ENCODE measurements at places on chromosomes 1 and 21.

GRCh38 chr21:37223804-37224345 is 43.3 kb downstream of the VPS26C start:
- no peak for DNase-seq

DNA sequence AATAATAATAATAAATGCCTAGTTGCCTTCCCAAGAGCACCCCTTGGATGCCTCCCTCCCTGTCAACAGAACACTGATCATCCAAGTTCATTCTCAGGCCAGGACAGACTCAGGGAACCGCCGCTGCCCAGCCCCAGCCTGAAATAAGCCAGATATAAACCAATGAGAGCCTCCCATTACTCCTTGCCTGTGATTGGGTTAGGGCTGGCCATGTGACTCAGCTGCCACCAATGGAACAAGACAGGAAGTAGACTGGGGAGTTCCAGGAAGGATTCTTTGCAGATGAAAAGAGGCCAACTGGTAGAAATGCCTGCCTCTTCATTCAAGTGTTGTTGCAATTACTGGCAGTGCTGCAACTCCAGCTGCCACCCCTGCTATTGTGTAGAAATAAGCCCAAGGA is 146.4 kb upstream of the TIAM1 start:
- DNase-seq = no peak

DNA sequence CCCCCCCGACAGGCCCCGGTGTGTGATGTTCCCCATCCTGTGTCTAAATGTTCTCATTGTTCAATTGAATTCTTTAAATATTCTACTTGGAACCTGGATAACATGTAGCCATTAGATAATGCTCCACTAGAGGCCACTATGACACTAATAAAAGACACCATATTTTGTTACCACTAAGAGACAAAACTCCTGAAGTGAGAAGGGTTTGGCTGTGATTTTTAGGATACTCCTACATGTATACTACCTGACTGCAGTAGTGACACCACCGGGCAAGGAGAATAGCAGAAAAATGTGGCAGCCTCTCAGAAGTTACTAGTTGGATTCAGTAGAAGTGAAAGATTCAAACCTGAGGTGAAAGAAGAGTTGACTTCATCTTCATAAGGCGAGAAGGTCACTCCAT is 36.0 kb downstream of the F5 start:
- no peak for DNase-seq

- no peak for DNase-seq
Measured at GRCh38 chr21:38494703-38495102, 3.6 kb downstream of the ERG start.

- no peak for DNase-seq
Measured at GRCh38 chr1:160128636-160129035, 13.1 kb downstream of the ATP1A2 start.

- no peak for DNase-seq
Measured at GRCh38 chr21:30044447-30045064, 104.8 kb upstream of the GRIK1 start.

GRCh38 chr1:96281491-96281890 is 440.1 kb upstream of the PTBP2 start:
- no peak for DNase-seq

DNA sequence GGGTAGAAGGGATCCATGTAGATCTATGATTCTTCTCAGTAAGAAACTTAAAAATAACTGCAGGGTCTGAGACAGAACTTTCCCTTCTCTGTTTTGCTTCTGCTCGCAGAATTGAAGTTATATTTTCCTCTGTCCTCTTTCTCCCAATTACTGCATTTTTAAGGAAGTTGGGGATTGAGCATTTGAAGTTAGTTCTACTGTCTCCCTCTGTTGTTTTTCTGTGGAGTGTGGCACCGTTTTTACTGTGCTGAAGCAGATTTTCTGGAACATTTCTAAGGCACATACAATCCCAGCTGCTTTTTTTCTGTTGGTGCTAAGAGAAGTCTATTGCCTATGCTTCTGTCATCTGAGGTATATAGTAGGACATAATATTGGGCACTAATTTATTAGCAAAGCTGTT is 43.3 kb downstream of the RASAL2 start:
- DNase-seq = no peak

DNA sequence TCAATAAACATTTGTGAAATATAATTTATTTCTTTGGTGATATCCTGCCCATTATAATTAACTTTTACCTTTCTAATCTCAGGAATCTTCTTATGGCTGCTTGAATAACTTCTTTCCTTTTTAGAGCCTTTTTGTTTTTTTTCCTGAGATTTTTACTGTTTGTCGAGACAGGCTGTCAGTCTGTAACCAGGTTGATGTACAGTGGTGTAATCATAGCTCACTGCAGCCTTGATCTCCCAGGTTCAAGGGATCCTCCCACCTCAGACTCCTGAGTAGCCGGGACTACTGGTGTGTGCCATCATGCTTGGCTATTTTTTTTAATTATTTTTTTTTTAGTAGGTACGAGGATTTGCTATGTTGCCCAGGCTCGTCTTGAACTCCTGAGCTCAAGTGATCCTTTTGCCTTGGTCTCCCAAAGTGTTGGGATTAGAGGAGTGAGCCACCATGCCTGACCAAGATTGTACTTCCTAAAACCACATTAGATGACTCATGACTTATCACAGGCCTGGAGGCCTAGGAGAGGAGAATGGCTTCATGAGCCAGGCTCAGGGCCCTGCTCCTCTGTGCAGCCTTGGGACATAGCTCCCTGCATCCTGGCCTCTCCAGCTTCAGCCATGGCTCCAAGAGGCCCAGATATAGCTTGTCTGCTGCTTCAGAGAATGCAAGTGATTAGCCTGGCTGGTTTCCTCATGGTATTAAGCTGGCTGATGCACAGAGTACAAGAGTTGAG is 48.6 kb downstream of the CTH start:
- DNase-seq = no peak

DNA sequence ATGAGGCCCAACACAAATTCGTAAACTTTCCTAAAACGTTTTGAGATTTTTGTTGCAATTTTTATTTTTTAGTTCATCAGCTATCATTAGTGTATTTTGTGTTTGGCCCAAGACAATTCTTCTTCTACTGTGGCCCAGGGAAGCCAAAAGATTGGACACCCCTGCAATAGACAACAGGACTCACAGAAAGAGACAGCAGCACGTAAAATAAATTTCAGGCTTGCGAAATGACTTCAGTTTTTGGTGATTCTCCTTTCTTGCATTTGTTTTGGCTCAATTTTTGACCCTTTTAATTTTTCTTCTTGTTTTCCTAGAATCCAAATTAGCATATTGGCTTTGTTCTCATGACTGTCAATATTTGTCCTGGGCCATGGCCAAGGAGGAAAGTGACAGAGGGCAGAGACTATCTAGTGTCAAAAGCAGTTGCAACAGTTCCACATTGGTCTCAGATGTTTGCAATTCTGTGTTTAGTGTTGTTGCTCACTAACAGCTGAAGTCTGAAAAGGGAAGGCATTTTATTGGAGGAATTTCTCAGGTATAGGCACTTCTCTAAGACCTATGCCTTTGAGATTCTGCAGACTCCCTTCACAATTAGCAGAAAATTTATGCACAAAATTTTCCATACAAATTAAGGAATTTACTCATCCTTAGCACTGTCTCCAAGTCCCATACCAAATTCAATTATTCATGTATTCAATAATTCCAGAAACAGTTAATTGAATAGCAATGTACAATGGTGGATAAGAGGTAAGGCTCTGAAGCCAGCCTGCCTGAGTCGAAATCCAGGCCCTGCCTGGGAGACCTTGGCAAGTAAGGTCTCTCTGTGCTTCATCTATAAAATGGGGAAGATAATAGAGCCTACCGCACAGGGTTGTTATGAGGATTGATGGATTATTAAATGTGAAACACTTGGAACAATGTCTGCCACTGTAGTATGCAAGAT is 160.9 kb upstream of the IVNS1ABP start:
- DNase-seq = no peak

- no peak for DNase-seq
Measured at GRCh38 chr1:235632506-235633401, 16.8 kb downstream of the GNG4 start.

DNA sequence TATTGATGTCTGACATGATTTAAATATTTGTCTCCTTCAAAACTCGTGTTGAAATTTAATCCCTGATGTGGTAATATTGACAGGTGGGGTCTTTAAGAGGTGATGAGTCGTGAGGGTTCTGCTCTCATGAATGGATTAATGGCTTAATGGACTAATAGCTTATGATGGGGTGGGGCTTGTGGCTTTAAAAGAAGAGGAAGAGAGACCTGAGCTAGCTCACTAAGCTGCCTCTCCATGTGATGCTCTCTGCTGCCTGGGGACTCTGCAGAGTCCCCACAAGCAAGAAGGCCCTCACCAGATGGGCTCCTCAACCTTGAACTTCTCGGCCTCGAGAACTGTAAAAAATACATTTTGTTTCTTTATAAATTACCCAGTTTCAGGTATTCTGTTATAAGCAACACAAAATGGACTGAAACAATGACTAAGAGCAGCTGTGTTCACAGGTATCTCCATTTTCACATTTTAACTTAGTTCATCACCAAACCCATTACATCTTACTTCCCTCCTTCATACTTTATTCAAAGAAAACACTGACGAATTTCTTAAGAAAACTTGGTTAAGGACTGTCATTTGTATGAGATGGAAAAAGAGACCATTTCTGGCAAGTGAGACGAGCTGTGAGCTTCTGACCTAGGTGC is 12.1 kb upstream of the AIM2 start:
- DNase-seq = no peak

DNA sequence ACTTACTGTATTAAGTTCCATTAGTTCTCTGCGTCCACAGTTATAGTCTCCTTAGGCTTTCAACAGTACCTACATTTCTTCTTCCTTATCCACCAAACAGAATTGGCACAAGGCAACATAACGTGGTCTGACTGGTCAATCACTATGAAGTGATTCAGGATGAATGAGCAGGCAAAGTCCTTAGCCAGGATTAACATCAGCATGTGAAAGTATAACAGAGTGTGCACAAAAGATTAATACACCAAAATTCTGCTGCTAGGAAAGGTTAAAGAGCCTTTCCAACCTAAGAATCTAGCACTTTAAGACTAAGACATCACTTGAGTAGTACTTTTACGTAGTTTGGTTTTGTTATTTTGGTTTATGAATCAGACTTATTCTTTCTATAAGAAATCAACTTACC is 15.8 kb downstream of the DEPDC1 start:
- no peak for DNase-seq

DNA sequence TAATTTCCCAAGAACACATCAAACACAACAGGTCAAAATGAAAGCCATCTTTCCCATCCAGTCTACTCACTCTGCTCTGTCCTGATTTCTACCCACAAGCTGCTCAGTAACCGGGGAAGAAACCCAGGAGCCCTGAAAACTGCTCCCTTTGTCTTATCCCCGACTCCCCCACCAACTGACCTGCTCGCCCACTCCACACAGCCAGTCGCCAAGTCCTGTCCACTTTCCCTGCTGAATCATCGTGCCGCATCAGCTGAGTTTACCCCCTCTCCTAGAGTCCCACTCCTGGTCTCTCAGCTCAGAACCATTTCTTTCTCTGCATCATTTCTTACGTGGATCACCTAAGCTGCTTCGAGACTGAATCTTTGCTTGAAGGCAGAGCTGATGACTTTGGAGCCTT is 11.2 kb upstream of the RCAN1 start:
- no peak for DNase-seq

DNA sequence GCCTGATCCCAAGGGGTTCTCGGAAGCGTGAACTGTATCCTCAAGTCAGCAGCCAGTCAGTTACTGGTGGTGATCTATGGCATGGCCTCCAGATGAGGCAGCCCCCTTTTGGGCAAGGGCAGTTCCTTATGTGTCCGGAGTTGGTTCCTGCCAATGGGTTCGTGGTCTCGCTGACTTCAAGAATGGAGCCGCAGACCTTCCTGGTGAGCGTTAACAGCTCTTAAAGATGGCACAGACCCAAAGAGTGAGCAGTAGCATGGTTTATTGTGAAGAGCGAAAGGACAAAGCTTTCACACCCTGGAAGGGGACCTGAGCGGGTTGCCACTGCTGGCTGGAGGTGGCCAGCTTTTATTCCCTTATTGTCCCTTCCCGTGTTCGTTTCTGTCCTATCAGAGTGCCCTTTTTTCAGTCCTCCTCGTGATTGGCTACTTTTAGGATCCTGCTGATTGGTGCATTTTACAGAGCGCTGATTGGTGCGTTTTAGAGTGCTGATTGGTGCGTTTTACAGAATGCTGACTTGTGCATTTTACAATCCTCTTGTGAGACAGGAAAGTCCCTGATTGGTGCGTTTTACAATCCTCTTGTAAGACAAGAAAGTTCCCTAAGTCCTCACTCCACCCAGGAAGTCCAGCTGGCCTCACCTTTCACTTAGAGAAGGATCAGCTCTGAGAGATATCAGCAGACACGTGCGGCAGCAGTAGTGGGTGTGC is 8.9 kb upstream of the IL10RB start:
- no peak for DNase-seq

DNA sequence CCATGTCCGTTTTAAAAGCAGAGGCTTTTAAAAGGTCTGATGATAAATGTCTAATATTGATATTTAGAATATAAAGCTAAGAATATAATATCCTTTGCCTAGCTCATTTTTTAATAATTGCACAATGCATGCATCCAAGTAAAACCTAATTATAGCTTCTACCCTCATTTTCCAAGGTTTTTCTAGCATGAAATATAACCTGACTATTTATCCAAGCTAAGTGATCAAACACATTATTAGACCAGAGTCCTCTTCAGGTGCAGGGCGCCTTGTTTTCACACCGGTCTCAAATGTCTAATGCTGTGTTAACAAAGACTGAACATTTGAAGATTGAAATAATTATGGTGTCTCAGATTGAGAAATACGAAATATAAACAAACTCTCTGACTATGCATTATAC is 648.9 kb upstream of the CXADR start:
- no peak for DNase-seq

GRCh38 chr1:29624320-29625083 is 388.2 kb downstream of the PTPRU start:
- DNase-seq = no peak

DNA sequence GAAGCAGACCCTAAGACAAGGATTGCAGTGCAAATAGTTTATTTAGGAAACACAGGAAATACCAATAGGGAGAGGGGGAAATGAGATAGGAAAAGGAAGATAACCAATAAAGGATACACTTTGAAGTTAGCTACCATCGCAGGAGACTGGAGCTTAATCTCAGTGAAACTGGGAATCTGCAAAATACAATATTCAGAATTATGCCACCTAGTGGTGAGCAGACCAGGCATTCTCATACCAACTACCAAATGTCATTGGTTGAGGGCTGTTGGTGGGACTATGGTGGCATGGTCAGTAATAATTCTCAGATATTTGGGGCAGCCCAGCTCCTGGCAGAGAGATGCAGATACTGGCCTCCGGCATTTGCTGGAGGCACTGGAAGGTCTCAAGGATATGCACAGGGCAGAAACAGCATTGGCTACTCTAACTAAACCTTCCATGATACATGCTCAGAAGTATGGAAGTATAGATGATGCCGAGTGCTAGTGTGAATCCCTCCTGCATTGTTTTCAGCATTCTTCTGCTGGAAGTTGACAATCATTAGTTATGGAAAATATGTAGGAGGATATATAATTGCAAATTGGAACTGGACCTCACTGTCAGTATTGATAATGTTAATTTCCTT is 11.8 kb upstream of the ZFP69B start:
- DNase-seq = peak; percentile 63

GRCh38 chr21:33386222-33386784 is 16.9 kb upstream of the IFNGR2 start:
- no peak for DNase-seq
